ENCODE measurements at places on chromosomes 1 and 21. TPM values are rescaled to one million over a fixed set of nuclear protein-coding genes. Genes with fewer than 3 reads are reported as not detected.

The LCE3E gene
- total RNA-seq: not detected

The RAD54L gene
- total RNA-seq: 55.8 TPM

The S100A8 gene
- total RNA-seq: not detected

The HTR6 gene
- total RNA-seq: not detected

The KCNJ9 gene
- total RNA-seq: 0.11 TPM

The PDE4B gene
- total RNA-seq: 32.5 TPM

The RNF223 gene
- not detected for total RNA-seq

The FGR gene
- total RNA-seq: not detected

The HSPA6 gene
- not detected for total RNA-seq

The SPRR2B gene
- not detected for total RNA-seq

The CFH gene
- total RNA-seq: not detected

The LRRIQ3 gene
- 0.35 TPM for total RNA-seq

The AQP10 gene
- total RNA-seq: not detected

The SAMD13 gene
- 2.3 TPM for total RNA-seq

The IL20 gene
- total RNA-seq: not detected

The WNT2B gene
- total RNA-seq: 1.5 TPM

The DCST2 gene
- total RNA-seq: 1.3 TPM

The ZNF695 gene
- 21.8 TPM for total RNA-seq

The CD101 gene
- 4.3 TPM for total RNA-seq

The SPRR3 gene
- not detected for total RNA-seq

The MAP3K21 gene
- 0.51 TPM for total RNA-seq

The ZP4 gene
- total RNA-seq: not detected

The HRNR gene
- total RNA-seq: not detected

The ANGPTL1 gene
- total RNA-seq: 0.21 TPM

The SYTL1 gene
- 0.72 TPM for total RNA-seq

The TTC34 gene
- 2.4 TPM for total RNA-seq

The ADGRL4 gene
- total RNA-seq: 0.75 TPM
